ENCODE measurements at places on chromosomes 1 and 21.

DNA sequence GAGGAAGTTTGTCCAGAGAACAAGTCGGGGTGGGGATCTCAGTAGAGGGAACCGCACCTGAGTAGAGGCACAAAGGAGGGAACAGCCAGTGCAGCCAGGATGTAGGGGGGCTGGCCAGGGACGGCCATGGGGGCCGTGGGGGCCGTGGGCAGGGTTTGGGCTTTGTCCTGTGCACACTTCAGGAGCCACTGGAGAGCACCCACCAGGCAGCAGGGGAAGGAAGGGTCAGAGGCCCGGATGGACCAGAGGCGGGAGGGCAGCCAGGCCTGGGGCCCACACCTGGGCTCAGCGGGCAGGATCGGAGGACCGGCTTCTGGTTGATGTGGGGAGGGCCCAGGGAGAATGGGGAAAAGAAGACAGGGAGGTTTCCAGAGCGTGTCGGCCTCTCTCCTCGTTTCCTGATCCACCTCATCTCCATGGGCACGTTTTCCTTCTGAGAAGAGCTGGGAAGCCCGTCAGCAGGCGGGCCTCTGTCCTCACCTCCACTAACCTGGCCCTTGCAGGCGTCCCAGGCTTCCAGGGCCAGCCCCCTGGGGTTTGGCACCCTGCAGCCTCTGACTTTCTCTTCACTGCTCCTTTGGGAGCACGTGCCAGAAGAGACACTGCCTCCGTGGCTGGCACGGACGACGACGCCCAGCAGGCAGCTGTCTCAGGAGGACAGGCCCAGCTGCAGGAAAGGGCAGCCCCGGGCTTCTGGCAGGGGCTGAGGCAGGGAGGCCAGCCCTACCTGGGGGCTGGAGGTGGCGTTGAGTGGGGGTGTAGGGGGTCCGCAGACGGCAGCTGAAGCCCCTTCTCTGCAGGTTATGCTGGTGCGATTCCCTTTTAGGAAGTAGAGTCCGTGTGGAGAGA lies 16.8 kb upstream of the PDXK start:
- DNase-seq, result no peak

DNA sequence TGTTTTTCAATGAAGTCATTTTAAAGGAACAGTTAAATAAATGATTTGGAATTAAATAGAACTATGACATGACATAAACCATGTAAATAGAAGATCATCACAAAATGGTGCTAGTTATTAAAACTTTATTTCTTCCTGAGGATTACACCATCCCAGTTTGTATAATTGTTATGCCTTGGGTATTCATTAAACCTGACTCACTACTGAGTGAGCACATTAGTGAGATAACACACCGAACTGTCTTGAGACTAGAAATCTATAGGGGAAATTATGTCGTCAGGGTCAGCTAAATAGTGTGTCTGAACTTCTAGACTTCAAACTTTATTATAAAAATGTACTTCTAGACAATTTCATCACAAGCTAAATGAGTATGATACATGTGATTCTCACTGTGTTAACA lies 189.4 kb downstream of the NCAM2 start:
- no peak for DNase-seq

- no peak for DNase-seq
Measured at GRCh38 chr1:115012006-115012405, 17.6 kb upstream of the TSHB start.

GRCh38 chr1:107740579-107740978 lies 224.4 kb downstream of the VAV3 start:
- DNase-seq, result no peak

- DNase-seq, result no peak
Measured at GRCh38 chr1:181809991-181810545, 251.4 kb downstream of the ZNF648 start.

GRCh38 chr21:45132841-45133573 lies 58.6 kb downstream of the ADARB1 start:
- DNase-seq, result no peak

GRCh38 chr1:30273021-30273325 lies 450.4 kb downstream of the MATN1 start:
- DNase-seq, result no peak

DNA sequence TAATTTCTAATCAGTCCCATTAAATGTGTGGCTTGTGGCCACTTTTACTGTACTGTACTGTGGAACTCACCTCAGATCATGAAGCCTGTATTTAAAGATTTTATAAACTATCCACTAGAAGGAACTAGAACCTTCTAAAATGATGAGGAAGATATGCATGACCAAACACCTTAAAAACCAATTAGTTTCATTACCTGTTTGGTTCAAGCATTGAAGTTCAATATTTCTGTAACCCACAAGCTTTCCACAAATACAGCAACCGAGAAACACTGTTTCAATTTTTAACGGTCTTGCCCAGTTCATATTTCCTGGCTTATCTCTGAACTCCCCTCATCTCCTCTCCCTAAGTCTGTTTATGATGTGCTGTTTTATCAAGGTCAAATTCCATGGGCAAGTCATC lies 264.3 kb upstream of the PLD5 start:
- no peak for DNase-seq

DNA sequence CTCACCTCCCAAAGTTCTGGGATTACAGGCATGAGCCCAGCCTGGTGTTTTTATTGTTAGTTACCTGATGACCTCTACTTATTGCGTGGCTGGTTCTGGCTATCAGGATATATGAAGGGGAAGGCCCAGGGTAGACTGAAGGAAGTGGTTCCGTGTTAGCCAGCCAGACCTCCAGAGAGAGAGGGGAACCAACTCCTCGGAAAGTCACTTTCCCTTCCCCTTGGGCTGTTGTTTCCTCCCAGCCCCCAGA lies 2.5 kb upstream of the RCSD1 start:
- no peak for DNase-seq

DNA sequence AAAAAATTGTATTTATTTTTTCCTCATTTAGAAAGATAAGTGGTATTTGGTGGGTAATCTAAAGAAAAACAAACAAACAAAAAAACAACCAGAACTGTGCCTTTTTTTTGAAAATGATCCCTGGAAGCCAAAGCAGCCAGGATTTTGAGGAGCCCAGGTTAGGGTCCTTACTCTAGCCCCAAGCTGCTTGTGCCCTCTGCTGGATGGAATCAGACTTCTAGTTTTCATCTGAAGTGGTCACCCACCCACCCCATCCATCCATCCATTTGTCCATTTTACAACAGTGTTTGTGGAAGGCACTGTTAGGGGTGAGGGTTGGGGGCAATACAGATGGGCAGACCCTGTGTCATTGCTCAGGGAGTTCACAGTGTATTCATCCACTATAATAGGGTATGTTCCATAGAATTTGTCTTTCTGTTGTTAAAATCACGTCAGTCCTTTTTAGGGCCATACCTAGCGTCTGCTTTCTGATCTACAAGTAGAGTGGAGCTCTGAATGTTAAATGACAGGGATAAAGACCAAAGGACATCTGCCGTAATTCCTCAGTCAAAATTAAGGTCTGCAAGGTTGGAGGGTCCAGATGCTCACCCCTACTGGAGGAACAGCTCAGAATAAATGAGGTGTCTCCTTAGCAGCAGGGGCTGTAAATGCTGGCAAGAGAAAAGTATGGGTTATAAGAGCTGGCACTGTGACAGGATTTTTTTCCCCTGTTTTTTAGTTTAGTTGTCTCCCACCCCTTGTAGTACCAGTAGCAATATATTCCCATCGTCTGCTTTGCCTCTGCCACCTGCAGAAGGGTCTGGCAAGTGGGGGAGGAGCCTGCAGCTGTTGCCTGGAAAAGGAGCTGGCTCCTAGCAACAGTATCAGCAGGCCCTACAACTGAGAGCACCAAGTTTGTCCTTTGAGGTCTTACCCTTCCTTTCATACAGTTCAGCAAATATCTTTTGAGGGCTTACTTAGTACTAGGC lies 3.2 kb downstream of the LRRC42 start:
- DNase-seq, result no peak

GRCh38 chr1:14926229-14926628 lies 227.3 kb upstream of the TMEM51 start:
- no peak for DNase-seq

DNA sequence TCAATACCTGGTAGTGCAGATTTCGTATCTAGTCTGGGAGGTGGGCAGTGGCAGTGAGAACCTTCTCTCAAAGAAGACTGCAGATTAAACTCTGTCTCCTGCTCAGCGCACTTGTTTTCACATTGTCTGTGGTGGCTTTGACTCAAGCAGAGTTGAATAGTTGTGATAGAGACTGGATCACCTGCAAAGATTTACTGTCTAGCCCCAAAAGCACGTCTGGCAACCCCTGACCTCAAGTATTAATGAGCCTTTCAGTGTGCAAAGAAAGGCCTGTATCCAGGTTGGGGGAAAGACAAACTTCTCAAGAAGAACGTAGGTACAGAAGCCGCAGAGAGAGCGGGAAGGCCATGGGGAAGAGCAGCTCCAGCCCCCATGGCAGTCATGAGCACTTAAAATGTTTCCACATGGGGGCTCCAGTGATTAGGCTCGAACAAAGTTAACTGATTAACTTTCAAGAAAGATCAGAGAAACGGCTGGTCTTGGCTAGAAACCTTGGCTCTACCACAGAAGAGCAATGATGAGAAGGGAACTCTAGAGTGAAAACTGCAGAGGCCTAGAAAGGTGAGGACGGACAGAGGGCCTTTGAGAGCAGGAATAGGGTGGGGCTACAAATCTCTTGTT lies 15.2 kb downstream of the HENMT1 start:
- no peak for DNase-seq
